Heart left ventricle (tissue), 16 donors: ENCODE measurements at places on chromosomes 12 and 14. TPM values are rescaled to one million over a fixed set of nuclear protein-coding genes. Genes with fewer than 3 reads are reported as not detected.

DNA sequence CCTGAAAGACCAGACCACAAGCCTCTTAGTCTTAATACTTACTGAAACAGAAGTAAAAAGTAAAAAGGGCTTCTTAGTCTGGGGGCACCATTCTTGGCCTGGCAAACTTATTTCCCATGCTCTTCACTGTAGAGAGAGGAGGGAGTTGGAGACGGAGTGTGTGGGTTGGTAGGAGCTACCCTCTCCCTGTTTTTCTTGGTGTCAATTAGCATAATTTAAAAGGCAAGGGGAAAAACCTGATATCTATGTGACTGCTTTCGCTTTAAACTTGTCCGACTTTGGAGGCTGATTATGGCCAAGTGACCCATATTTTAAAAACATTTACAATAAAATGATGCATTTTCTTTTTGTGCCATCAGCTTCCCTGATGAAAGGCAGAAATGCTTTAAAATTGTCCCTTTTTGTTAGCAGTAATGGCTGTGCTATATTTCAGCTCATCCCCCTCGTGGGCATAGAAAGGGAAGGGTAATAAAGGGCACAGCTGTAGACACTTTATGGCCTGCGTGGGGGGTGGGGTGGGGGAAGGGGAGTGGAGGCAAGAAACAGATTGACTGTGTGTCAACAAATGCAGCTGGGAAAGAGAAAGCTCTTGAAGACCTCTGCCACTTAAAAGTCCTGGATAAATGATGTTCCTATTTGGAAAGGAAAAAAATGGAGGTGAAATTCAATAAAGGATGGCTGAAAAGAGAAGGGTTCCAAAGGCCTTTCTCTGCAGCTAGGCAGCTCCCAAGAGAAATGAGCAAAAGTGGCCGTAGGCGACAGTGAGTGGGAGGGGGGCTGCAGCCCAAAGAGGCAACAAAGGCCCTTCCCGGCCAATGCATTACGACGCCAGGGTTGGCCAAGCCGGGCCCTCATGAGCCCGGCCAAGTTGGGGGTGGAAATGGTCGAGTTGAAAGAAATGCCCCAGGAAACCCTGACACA lies 57.5 kb upstream of the TMEM263 start:
- peaks cover 4% of the 10 kb centered on the region for H3K4me1 ChIP-seq
- no peak for DNase-seq
- H3K36me3 ChIP-seq, result no peaks in the 10 kb centered on the region

- no peak overlapping the region for H3K27ac ChIP-seq
- H3K4me1 ChIP-seq, result peaks cover 11% of the 10 kb centered on the region
- no peaks in the 10 kb centered on the region for H3K27me3 ChIP-seq
- H3K4me3 ChIP-seq, result no peak overlapping the region
- no peak for DNase-seq
Observed at GRCh38 chr12:47391566-47391965, 311.8 kb upstream of the AMIGO2 start.

DNA sequence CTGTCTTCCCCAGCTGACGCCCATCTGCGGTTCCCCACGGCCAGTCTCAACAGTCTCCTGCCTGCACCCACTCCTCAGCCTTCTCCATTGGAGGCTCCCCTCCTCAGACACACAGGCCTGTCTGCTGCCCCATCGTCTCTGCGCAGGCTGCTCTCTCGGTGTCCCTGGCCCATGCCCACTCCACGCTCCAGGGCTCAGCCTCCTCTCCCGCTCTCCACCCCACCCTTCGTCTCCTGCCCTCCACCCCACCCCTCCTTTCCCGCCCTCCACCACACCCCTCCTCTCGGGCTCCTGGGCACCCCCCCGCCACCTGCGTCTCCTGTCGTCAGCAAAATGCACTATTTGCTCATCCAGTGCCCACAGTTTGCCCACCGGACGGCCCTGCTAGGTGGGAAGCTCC lies 119.6 kb upstream of the DIO3 start:
- no peaks in the 10 kb centered on the region for H3K4me1 ChIP-seq
- H3K27me3 ChIP-seq, result no peaks in the 10 kb centered on the region
- no peak overlapping the region for H3K27ac ChIP-seq
- H3K36me3 ChIP-seq, result no peaks in the 10 kb centered on the region

The STXBP6 gene
- total RNA-seq, result 28.2 TPM

The APOF gene
- not detected for total RNA-seq
